Tibial nerve (tissue), 4 donors: ENCODE measurements at places on chromosomes 2 and 18. TPM values are rescaled to one million over a fixed set of nuclear protein-coding genes. Genes with fewer than 3 reads are reported as not detected.

- H3K27ac ChIP-seq, result no peak overlapping the region
- no peak for DNase-seq
- no peaks in the 10 kb centered on the region for H3K36me3 ChIP-seq
Measured at GRCh38 chr18:73577365-73577764, 570.3 kb downstream of the FBXO15 start.

- peaks cover 13% of the 10 kb centered on the region for H3K27me3 ChIP-seq
- no peaks in the 10 kb centered on the region for H3K36me3 ChIP-seq
- H3K4me3 ChIP-seq, result no peak overlapping the region
- peaks cover 28% of the 10 kb centered on the region for H3K4me1 ChIP-seq
- DNase-seq, result no peak
- no peak overlapping the region for H3K27ac ChIP-seq
Measured at GRCh38 chr2:236510034-236510433, 59.6 kb upstream of the ACKR3 start.

GRCh38 chr18:62977512-62977911, 262.2 kb downstream of the PHLPP1 start:
- no peaks in the 10 kb centered on the region for H3K36me3 ChIP-seq
- H3K4me1 ChIP-seq, result peaks cover 19% of the 10 kb centered on the region
- H3K27ac ChIP-seq, result no peak overlapping the region
- no peak for DNase-seq
- no peaks in the 10 kb centered on the region for H3K27me3 ChIP-seq

DNA sequence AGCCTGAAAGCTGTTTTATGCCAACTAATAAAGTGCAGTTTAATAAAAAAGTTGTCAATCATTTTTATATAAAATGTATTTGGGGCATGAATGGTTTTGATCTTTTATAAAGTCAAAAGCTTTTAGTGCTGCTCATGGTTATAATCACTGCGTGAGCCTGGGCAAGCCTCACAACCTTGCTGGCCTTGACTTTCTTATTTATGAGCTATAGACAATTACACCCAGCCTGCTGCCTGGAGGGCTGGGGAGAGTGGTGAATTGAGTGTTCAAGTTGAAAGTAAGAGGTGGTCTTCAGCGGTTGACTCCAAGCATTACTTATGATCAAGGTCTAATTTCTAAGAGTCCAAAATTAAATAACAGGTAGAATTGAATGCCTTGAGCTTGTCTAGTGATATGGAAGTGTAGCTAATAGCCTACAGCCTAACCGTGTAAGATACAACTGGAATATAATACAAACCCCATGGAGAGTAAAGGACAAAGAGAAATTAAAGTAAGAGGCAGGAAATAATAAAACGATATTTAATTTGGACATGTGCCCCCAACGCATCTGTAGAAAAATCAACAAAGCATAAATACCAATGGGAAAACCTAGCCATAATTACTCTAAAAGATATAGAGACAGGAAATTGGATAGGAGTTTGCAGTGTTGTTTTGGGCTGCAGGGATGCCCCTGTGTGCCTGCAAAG, 106.0 kb upstream of the CYP1B1 start:
- H3K36me3 ChIP-seq, result no peaks in the 10 kb centered on the region
- no peak for DNase-seq
- H3K4me3 ChIP-seq, result no peak overlapping the region

DNA sequence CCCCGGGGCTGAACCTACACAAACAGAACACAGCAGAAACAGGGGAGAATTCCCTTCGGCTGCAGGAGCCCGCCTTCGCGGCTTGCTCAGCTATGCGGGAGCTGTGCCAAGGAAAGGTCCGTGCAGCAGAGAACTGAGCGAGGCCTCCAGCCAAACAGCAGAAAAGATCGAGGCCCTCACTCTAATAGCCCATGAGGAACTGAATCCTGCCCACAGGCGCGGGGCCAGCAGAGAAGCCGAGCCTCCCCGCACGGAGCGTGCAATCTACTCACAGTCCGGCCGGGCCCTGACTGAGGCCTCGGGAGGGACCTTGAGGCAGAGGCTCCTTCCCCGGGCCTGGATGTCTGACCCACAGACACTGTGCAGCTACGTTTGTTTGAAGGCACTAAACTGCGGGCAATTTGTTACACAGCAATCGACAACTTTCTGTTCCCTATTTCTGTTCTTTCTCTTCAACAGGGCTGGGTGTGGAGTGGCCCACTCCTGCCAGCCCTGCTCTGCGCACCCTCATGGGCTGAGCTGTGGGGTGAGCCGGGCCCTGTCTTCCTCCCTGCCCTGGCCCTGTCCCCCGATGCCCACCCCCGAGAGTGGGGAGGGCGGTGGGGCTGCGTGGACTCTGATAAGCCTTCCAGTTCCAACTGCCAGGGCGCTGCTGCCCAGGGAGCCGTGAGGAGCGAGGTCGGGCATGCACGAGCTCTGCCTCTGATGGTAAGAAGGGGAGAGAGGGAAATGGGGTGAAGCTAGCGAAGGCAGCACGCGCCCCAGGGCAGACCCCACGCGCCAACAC, 13.7 kb downstream of the HES6 start:
- no peaks in the 10 kb centered on the region for H3K27me3 ChIP-seq
- H3K4me3 ChIP-seq, result no peak overlapping the region

DNA sequence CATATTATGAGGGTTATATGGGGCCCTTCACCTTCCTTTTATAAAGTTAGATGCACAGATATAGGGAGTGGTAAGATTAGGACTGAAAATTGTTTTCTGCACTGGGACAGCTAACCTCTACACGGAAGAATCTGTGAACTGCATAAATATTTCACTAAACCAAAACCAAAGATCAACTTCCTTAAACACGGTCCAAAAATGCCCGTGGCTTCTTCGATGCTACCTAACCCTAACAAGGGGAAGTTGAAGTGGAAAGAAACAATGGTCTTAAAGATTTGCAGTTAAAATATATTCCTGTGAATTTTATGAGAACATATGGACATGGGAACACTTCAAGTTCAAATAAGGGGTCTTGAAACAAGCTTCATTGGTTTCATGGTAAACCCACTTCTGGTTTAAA, 33.3 kb upstream of the PAX3 start:
- H3K36me3 ChIP-seq, result no peaks in the 10 kb centered on the region
- H3K4me1 ChIP-seq, result no peaks in the 10 kb centered on the region
- no peaks in the 10 kb centered on the region for H3K27me3 ChIP-seq
- H3K4me3 ChIP-seq, result no peak overlapping the region

- no peaks in the 10 kb centered on the region for H3K4me1 ChIP-seq
- H3K4me3 ChIP-seq, result no peak overlapping the region
- H3K27me3 ChIP-seq, result no peaks in the 10 kb centered on the region
- DNase-seq, result no peak
Measured at GRCh38 chr2:150034665-150035064, 447.1 kb upstream of the MMADHC start.

DNA sequence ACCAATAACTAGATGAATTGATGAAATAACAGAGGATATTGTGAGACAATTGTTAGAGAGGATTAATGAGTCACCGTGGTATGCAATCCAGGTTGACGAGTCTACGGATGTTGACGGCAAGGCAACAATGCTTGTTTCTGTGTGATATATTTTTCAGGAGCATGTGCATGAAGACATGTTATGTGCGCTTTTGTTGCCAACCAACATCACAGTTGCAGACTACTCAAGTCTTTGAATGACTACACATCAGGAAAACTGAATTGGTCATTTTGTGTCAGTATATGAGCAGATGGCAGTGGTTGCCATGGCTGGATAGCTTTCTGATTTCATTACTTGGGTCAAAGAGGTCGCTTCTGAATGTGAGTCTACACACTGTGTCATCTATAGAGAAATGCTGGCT, 96.8 kb upstream of the CRACDL start:
- no peaks in the 10 kb centered on the region for H3K4me1 ChIP-seq
- H3K36me3 ChIP-seq, result no peaks in the 10 kb centered on the region
- H3K27me3 ChIP-seq, result no peaks in the 10 kb centered on the region
- no peak for DNase-seq
- H3K4me3 ChIP-seq, result no peak overlapping the region

DNA sequence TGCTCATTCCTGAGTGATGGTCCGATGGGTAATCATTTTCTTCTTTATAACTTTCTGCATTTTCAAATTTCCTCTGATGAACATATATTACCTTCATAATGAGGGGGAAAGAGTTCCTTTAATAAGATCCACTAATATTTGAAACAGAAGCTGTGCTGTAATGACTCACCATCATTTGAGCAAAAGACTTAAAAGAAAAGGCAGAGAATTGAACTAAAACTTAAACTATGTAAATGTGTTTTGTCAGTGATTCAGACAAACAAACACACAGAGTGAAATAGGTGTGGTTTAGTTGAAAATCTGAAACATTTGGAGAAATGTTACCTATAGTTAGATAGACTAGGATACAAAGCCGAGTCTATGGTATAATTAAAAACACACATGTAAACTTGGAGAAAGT, 209.6 kb downstream of the STK39 start:
- H3K4me3 ChIP-seq, result no peak overlapping the region
- no peaks in the 10 kb centered on the region for H3K36me3 ChIP-seq
- DNase-seq, result no peak

GRCh38 chr2:126399001-126399400, 257.0 kb upstream of the GYPC start:
- no peaks in the 10 kb centered on the region for H3K27me3 ChIP-seq
- DNase-seq, result no peak

DNA sequence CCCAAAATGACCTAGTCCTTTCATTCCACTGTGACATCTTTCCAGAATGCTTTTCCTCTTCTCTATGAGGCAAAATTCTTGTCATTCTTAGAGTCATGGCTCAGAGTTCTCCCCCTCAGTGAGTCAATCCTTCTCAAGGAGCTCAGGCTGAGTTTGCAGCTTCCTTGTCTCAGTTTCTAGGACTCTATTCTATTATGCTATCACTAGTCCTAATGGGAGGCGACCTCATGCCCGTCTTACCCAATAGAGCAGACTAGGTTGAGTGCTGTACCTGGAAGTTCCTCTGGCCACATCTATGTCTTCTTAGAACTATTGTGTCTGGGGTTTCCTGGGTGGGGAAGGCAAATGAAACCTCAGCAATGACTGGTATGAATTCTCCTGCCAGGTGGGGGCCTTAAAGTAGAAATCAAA, 51.5 kb downstream of the HAUS1 start:
- H3K4me1 ChIP-seq, result no peaks in the 10 kb centered on the region
- H3K27me3 ChIP-seq, result no peaks in the 10 kb centered on the region
- H3K27ac ChIP-seq, result no peak overlapping the region
- H3K36me3 ChIP-seq, result no peaks in the 10 kb centered on the region

DNA sequence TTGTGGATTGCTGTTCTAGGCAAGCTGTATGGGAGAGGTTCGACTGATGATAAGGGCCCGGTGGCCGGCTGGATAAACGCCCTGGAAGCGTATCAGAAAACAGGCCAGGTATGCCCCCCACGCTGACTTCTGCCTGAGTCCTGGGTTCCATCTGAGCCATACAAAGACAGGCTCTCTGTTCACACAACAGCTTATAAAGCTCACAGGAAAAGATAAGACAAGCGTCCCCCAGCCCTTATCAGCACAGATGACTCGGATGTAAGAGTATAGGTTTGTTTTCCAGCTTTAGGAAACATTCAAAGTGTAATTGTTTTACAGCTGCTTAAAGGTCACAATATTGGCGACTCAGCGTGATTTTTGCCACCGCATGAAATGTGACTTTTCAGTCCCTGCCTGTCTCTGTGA, 12.7 kb downstream of the CNDP2 start:
- H3K4me3 ChIP-seq, result no peak overlapping the region
- peaks cover 30% of the 10 kb centered on the region for H3K36me3 ChIP-seq
- DNase-seq, result no peak
- H3K4me1 ChIP-seq, result no peaks in the 10 kb centered on the region
- H3K27me3 ChIP-seq, result no peaks in the 10 kb centered on the region

GRCh38 chr2:211564441-211564840, 974.2 kb downstream of the ERBB4 start:
- H3K4me3 ChIP-seq, result no peak overlapping the region
- no peak overlapping the region for H3K27ac ChIP-seq

DNA sequence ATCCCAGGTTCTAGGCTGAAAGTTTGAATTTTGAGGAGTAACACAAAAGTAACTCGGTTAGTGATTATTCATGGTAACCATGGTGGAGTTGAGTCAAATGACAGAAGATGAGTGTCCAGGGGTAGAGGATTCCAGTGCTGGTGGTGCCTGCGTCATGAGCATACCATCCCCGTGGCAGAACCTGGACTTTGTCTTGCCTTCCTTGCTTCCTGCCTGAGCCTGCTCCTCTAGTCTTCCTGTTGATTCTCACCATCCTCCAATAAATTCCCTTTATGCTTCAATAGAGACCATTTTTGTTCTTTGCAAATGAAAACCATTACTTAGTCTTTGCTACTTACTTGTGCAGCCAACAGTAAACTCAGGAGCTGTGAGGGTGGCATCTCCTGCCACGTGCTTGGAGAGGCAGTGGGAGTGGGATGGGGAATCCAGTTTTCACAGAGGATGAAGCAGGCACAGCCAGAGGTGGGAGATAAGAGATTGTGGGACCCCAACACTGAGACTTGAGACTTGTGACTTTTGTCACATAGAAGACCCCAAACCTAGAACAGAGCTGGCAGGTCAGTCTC, 4.1 kb upstream of the YES1 start:
- H3K27ac ChIP-seq, result no peak overlapping the region

GRCh38 chr2:135745545-135745944, 3.9 kb downstream of the UBXN4 start:
- H3K4me1 ChIP-seq, result no peaks in the 10 kb centered on the region
- no peaks in the 10 kb centered on the region for H3K36me3 ChIP-seq
- H3K27ac ChIP-seq, result no peak overlapping the region
- DNase-seq, result no peak
- H3K4me3 ChIP-seq, result no peak overlapping the region
- no peaks in the 10 kb centered on the region for H3K27me3 ChIP-seq

DNA sequence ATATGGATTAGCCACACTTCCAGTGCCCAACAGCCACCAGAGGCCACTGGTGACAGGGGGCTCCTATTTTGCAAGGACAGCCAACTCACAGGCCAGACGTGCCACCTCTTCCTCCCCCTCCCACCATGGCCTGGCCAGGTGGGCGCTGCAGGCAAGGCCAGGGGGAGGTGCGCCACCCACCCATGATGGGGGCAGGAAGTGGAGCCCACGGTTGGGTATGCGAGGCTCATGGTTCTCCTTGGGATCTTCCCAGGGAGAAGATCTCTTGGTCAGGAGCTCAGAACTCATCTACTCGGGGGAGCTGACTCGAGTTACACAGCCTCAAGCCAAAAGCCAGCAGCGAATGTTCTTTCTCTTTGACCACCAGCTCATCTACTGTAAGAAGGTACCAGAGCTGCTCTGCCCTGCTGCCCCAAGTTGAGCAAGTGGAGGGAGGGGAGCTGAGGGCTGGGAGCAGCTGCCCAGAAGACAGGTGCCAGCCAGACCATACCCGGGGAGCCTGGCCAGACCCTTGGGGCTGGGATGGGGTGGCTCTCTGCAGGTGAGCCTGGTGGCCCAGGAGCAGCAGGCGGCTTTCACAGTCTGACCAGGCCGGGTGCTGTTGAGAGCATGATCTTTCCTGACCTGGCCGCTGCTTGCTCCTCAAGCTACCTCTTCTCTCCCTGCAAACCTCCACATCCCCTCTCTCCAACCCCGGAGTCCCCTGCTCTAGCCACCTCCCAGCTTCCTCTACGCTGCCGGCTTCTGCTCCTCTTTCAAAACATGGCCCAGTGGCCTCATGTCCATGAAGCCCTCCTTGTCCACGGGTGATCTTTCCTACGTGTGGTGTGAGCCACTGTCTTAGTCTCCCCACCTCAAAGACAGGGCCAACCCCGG, 49.8 kb downstream of the FAM168B start:
- no peaks in the 10 kb centered on the region for H3K4me1 ChIP-seq
- H3K36me3 ChIP-seq, result peaks cover 70% of the 10 kb centered on the region
- no peaks in the 10 kb centered on the region for H3K27me3 ChIP-seq
- H3K4me3 ChIP-seq, result no peak overlapping the region

Gene HNMT
- 63.9 TPM for total RNA-seq

Gene SKA1
- total RNA-seq, result not detected

Gene ANKRD12
- total RNA-seq, result 48.3 TPM

Gene FMNL2
- 96.3 TPM for total RNA-seq

Gene IL36G
- not detected for total RNA-seq

Gene LYG1
- 0.66 TPM for total RNA-seq

Gene LINC00305
- not detected for total RNA-seq

Gene CMPK2
- 9.2 TPM for total RNA-seq

Gene CD8A
- 0.63 TPM for total RNA-seq

Gene C2orf78
- total RNA-seq, result not detected

Gene UGT1A4
- total RNA-seq, result not detected
